ENCODE measurements at places on chromosomes 4 and X.

GRCh38 chrX:1443496-1444075 lies 9.1 kb downstream of the ASMTL start:
- DNase-seq, result no peak

DNA sequence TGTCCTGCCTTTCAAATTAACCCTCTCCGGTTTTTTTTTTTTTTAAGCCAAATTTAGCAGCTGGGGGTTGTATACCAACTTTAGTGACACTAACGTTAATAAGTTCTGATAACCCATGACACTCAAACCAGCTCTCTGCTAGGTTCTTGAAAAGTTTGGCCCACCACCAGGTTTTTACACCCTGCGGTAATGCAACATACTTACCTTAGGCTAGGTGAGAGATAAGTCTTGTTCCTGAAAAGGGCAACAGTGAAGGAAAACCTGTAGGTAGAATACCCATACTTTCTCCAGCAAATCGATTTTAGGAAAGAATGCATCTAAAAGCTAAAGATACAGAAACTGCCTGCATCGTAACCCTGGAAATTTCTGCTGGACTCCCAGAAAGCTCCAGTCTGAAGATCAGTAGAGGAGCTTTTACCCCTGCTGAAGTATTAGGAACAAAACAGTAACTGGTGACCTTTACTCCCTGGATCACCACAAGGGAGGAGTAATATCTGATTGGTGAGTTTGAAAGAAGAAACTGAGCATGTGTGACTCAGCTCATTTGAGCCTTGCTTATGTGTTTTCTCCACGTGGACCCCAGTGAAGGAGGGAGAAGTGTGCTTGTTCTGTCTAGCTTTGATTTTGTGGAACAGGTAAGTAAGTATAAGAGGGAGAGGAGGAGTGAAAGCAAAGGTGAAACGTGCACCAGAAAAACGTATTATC lies 34.4 kb upstream of the COX18 start:
- DNase-seq, result no peak

DNA sequence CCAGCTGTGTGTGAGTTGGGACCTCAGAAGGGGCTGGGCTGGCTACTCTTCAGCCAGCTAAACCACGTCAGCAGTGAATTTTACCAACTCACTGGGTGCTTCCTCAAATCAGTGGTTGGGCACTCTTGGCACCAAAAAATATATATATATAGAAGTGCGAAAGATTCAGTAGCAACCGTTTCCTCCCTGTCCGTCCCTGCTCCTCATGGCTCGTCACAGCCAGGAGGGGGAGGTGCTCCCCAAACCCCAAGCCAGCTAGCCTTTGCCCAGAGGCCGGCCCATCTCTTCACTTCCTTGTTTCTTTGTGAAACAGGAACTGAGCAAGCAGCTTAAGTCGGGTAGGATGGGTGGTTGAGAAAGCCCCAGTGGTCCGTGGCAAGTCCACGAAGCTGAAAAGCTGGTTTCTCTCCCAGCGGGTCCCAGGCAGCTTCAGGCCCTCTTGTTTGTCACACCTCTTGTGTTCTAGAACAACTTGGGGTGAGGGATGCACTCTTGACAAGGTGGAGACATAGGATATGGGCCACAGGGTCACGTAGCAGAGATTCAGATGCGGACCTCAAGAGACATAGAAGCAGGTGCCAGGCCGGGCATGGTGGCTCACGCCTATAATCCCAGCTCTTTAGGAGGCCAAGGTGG lies 6.8 kb upstream of the SASH3 start:
- DNase-seq, result no peak

GRCh38 chrX:131262738-131263679 lies 26.1 kb downstream of the IGSF1 start:
- no peak for DNase-seq

GRCh38 chr4:153018031-153018430 lies 81.9 kb downstream of the FHDC1 start:
- DNase-seq, result no peak

DNA sequence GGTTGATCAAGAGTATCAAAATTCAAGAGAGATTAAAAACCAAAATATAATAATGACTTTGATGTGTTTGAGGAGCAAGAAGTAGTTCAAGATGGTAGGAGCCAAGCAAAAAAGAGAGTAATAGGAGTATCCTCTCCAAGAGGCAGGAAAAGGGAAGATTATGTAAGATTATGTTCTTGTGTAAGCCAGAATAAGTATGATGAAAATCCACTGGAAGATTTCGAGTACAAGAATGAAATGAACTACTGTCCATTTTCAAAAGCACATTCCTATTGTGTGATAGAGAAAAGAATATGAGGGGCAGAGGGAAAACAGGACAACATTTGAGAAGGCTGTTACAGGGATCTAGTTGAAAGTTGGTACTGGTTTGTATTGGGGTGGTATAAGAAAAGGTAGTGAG lies 659.6 kb upstream of the INTU start:
- no peak for DNase-seq

- DNase-seq, result no peak
Observed at GRCh38 chr4:120088507-120088906, 21.9 kb upstream of the MAD2L1 start.

- no peak for DNase-seq
Observed at GRCh38 chrX:16002185-16002584, 121.2 kb upstream of the GRPR start.

DNA sequence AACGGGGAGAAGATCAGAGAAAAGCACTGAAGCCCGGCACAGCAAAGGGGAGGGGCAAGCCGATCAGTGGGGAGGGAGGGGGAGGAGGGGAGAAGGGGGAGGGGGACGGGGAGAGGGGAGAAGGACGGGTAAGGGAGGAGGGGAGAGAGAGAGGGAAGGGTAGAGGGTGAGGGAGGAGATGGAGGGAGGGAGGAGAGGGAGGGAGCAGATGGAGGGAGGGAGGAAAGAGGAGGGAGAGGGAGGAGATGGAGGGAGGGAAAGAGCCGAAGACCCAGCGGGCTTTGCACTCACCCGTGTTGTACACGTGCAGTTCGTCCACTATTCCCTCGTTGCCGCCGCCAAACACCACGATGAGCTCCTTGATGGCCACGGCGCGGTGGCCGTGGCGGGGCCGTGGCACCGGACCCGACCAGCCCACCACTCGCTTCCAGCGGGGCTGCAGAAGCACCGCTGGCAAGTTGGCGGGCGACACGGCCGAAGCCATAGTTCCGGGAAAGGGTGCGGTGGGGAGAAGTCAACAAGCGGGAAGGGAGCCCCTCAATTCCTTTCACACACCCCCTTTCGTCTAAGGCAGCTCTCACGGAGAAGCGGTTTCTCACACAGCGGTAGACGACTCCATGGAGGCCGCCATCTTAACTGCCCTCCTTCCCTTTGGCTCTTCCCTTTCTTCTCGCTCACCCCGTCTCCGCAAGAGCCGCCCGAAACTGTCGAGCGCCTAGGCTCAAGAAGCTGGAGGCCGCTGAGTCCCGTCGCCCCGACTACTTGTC lies 1.1 kb downstream of the HCFC1 start:
- DNase-seq, result no peak

GRCh38 chr4:12712648-12713339 lies 771.3 kb downstream of the RAB28 start:
- no peak for DNase-seq

DNA sequence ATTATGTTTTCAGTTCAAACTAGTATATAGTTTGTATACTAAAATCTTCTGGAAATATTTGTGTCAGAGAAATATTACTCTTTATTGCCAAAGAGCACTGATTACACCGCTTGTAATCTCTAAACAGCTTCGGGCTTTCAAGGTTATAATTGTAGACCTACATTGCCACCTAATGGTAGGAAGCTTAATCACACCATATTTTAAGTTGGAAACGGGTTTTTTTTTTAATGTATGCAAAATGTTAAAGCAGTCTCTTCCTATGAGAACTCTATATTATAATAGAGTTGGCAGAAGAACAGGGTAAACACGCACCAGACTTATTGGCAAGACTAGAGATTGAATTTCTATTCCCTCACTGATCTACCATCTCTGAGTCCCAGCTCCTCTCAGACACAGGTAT lies 19.5 kb upstream of the NFXL1 start:
- DNase-seq, result peak; percentile 16

GRCh38 chrX:12488771-12489170 lies 302.4 kb upstream of the PRPS2 start:
- no peak for DNase-seq

- DNase-seq, result no peak
Observed at GRCh38 chr4:85686398-85686797, 211.4 kb downstream of the ARHGAP24 start.

DNA sequence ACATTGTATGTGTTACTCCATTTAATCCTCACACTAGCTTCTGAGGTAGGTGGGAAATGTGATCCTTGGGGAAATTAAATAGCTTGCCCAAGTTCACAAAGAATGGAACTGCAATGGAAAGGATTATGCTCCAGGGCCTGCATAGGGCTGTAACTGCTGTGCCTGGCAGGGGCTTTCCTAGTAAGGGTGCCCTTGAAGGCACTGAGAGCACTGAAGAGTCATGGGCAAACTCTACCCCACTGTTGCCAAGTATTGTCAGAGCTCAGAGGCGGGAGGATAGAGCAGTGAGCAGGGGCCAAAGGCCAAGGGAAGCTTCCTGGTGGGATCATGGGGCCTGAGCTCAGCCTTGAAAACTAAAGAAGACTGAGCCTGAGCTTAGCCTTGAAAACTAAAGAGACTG lies 133.0 kb upstream of the NALF2 start:
- DNase-seq, result no peak

GRCh38 chr4:29326004-29326403 lies 1394.2 kb upstream of the PCDH7 start:
- no peak for DNase-seq

GRCh38 chr4:42954963-42955669 lies 62.6 kb downstream of the GRXCR1 start:
- DNase-seq, result no peak

DNA sequence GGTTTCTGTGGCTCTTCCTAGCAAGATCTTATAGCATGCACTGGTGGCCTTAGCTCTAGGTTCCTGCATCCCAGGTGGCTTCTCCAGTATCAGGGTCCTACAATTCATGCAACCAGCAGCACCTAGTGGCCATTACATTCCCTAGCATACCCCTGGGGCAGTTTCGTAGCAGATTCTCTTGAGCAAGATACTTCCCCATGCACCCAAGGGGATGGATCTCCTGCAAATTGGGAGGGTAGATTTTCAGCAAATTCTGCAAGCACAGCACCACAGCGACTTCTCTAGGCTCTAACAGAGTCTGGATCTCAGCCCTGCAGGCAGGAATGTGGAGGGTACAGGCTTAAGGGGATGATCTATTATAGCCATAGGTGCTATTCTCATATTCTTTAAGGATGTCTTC lies 13.1 kb upstream of the SLC9B1 start:
- no peak for DNase-seq

GRCh38 chr4:61067381-61067780 lies 132.7 kb upstream of the ADGRL3 start:
- DNase-seq, result peak; percentile 39

DNA sequence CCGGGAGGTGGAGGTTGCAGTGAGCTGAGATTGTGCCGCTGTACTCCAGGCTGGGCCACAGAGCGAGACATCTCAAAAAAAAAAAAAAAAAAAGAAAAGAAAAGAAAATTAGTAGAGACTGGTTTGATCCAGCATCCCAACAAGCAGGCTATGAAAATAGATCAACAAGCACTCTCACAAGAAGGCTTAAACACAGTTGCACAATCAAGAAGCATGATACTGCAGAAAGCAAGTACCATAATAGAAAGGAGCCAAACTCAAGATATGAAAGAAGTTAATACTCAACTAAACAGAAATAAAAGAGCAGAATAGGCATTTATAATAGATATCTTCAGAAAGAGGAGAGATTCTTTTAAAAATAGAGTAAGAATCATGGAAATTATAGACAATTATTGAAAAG lies 10.6 kb downstream of the TLR6 start:
- DNase-seq, result no peak

DNA sequence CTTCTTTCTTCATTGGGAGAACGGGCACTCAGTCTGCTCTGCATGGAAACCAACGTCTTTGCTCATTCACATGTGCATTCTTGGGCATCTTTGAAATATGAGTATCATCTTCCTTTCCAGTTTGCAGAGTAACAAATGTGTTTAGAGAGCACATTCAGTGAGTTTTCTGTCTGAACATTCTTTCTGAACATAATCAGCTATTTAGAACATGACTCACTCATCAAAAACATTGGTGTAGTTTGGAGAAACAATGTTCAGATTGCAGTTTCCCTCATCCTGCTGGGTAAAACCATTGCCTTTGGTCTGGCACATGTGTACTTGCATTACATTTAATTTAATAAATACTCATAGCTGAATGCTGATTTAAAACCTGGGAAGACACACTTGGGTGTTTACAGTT lies 81.5 kb upstream of the F9 start:
- no peak for DNase-seq

GRCh38 chr4:80136270-80136669 lies 61.0 kb upstream of the PRDM8 start:
- DNase-seq, result no peak

DNA sequence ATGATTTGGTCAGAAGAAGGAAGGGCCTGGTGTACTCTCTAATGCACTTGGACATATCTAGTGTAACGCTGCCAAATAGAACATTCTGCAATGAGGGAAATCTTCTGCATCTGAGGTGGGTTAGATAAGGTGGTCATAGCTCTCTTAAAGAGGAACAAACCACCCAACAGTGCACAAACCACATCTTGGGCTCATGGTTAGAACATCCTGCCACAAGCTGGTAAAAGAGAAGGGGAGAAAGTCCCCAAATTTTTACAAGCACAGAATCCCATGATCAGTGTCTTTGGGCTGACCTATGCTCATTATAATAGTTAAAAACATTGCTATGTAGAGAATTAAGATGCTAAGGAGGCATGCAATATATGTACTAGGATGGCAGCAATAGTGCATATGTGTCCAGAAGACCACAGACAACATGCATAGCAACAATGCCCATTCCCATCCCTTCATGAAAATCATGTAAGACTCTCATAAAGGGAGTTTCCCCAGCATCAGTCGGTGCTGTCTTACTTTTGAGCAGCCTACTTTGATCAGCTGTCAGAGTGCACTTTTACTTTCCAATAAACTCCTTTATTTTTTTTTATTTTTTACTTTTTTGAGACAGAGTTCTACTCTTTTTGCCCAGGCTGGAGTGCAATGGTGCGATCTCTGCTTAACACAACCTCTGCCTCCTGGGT lies 99.7 kb upstream of the SLC7A11 start:
- no peak for DNase-seq

DNA sequence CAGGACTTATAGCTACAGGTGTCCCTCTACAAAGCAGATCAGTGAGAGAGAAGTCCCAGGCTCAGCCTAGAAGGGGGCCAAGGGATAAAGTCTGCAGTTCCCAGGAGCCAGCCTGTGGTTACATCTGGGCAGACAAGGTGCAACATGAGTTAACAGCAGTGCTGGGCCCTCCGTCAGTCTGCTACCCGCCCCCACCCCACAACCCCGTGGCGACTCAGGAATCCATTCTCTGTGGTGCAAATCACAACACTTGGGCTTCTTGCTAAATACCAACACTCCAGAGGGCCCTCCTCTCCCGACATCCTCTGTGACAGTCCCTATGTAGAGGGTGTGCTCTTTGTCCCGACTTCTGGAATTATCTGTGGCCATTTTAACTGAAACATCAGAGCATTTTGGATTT lies 13.8 kb downstream of the GPM6B start:
- no peak for DNase-seq

GRCh38 chrX:74509989-74510388 lies 88.7 kb downstream of the SLC16A2 start:
- DNase-seq, result no peak

GRCh38 chr4:107870916-107871786 lies 46.4 kb downstream of the SGMS2 start:
- no peak for DNase-seq

Measured in SK-N-MC (cell line).